ENCODE measurements at places on chromosomes 16 and 17.

DNA sequence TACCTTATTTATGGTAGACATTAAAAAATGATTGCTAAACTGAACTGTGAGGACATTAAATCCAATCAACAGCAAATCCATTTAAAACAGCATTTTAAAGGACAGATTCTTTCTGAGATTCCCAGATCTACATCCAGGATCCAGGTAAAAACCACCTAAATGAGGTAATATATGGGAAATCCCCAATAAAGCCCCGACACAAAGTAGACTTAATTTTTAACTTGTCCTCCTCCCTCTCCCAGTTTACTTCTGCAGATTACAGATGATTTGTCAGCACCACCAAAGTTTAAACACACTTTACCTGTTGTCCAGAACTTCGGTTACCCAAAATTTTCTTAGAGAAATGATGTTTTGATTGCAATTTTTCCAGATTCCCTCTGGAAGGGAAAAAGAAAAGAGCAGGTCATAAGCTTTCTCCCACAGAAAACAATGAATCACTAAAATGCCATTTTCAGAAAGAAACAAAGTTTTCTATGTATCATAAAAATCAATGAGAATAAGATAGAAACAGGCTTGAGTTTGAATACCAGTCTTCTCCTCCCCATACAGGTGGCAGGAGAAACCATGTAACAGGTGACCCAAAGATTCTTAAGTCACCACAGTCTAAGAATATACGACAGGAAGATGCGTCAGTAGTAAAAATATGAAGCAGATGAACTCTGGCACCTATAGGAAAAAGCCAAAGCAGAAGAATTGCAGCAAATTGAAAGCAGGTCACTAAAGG, 22.8 kb downstream of the GJC1 start:
- DNase-seq = no peak

- no peak for DNase-seq
Measured at GRCh38 chr17:75340631-75341030, 51.4 kb upstream of the SLC25A19 start.

GRCh38 chr17:47695429-47696376, 1.7 kb downstream of the TBKBP1 start:
- no peak for DNase-seq

DNA sequence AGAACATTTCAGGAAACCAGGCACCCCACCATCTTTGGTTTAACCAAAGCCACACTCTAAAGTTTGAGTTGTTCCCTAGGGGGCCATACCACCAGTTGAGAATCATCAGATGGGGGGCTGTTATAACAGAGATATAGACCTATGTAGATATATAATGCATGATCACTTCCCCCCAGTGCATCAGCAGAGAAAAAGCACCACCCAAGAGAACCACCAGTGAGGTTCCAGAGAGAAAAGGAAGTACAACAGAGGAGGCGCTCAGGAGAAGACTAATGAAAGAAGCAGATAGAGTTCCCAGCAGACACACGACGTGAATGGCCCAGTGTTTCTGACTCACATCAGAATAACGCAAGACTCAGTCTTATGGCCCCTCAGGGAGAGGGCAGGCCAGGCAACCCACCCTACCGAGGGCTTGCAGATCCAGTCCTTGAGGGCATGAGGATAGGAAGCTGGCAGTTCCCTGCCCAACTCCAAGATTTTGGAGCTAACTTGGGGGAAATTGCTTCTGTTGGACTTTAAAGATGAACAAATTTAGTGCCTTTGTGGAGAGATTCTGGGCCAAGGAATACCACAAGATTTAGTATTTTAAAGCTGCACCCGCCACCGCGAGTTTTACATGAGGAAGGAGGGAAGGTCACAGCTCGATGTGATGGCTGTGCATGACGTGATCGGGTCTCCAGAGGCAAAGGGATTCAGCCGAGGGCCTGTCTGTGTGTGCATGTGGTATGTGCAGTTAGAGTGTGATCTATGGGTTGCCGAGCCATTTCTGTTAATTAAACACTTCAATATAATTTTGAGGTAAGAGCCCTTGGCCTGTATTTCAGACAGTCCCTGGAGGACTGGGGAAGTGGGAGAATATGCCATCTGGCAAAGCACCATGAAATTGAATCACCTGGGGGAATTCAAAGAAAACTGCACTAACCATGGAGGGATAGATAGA, 53.1 kb downstream of the AIPL1 start:
- DNase-seq = no peak

- no peak for DNase-seq
Measured at GRCh38 chr16:28623172-28623711, 13.4 kb upstream of the SULT1A1 start.

GRCh38 chr17:62816282-62816839, 8.2 kb upstream of the MARCHF10 start:
- no peak for DNase-seq

DNA sequence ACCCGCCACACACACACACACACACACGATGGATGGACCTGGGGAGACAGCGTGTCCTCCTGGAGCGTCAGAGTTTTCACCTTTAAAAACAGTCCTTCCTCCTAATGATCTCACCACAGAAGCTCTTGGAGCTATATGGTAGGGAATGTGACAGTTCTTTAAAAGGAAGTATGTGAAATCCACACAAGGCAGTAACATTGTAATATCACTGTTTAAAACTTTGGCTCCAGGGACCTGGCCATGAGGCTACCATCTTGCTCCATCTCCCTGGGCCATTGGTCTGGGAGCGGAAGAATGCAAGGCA, 302.4 kb downstream of the SOX9 start:
- no peak for DNase-seq

DNA sequence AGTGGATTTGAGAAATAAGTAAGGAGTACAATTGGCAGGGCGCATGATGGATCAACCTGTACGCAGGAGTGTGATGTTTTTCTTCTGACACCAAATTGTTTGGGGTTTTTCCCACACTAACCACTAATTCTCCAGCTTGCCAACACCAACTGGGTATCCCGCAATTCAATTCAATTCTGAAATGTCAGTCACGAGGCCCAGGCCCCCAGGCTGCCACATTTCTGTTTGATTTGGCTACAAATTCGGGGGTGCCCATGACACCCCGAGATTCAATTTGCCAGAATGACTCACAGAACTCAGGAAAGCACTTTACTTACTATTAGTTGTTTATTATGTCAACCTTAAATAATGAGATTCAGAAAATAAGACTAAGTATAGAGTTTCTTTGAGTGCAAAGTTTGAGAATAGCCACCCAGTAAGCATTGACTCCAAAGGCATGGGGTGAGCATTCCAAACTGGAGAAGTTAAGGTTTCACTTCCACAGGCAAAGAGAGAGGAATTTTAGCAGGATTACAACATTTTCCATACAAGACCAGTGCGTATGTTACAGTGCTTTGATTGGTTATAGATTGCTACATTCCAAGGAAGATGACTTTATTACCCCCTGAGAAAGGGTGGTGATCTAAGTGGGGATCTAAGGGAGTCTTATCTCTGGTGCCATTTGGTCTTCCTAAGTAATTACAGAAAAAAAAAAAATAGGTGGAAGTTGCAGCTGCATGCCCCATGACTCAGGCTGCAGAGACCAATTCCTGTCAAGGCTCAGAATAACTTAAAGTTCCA, 11.5 kb downstream of the SLC46A1 start:
- no peak for DNase-seq

DNA sequence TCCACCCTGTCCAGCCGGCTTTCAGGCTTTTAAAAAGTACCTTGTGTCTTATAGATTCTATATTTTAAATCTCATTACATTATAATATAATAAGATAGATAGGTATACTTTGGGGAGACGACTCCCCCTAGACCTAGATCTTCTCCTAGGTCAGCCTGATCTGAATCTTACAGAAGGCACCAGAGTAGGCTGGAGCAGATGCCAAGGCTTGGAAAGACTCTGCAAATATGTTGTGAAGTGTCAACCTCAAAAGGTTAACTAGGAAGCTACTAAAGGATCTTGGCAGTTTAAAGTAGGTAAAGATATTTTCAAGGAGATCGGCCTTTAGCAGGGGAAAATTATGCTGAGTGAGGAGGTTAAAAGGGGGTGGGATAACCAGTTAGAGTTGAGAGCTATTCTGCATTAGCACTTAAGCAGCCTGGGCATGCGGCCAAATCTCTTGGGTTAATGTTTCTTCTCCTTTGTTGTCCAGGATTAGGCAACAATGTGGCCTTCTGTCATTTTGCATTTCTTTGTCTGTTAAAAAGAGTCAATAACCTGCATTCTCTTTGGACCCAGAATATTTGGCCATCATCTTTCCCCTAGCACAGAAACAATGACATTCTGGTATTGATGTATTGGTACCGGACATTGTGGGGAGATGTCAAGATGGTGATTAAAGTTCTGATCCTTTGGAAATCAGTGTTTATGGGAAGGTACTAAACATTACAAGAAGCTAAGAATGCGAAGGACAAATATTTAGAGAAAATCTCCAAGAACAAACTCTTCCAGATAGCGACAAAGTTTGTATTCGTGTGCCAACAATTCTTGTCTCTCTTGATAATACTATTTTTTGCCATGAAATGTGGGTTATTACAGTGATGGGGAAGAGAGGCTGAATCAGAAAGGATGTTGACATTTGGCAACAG, 51.2 kb upstream of the DHX40 start:
- DNase-seq = no peak

DNA sequence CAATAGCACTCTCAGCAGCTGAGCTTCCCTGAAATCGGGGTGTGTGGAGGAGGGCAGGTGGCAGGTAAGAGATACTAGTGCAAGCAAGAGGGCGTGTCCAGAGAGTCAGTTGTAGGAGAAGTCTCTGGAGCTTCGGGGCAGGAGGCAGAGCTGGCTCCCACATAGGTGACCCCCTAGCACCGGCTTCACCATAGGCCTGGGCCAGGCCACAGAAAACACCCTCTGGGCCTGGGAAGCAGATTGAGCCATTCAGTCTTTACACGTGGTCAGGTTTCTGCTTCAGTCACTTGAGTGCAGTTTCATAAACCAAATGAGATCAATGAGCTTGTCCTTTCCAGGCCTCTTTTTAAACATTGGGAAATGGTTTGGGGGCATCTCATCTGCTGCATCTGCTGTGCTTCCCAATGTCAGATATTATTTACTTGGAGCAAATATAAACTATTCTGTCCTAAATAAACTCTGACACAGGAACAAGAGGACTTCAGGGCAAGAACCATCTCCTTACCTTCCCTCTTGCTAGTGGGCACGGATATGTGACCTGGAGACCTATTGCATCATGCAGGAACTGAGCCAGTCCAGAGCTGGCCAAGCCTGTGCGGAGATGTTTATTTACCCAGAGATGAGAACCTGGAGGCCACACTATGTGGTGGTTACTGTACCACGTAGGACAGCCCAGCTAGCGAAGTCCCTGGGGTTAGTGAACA, 16.1 kb downstream of the CCR7 start:
- DNase-seq = no peak

DNA sequence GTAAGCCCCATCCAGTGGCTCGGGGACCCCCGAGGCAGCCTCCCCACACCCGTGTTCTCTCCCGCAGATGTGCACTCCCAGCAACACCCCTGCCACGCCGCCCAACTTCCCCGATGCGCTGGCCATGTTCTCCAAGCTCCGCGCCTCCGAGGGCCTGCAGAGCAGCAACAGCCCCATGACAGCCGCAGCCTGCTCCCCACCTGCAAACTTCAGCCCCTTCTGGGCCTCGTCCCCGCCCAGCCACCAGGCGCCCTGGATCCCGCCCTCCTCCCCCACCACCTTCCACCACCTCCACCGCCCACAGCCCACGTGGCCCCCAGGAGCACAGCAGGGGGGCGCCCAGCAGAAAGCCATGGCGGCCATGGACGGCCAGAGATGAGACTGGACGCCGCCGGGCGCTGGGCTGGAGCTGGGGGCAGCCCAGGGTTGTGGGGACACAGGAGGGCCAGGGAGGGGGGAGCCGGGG, 5.0 kb downstream of the UBALD2 start:
- no peak for DNase-seq

- no peak for DNase-seq
Measured at GRCh38 chr17:81057079-81057730, 22.3 kb downstream of the BAIAP2 start.

DNA sequence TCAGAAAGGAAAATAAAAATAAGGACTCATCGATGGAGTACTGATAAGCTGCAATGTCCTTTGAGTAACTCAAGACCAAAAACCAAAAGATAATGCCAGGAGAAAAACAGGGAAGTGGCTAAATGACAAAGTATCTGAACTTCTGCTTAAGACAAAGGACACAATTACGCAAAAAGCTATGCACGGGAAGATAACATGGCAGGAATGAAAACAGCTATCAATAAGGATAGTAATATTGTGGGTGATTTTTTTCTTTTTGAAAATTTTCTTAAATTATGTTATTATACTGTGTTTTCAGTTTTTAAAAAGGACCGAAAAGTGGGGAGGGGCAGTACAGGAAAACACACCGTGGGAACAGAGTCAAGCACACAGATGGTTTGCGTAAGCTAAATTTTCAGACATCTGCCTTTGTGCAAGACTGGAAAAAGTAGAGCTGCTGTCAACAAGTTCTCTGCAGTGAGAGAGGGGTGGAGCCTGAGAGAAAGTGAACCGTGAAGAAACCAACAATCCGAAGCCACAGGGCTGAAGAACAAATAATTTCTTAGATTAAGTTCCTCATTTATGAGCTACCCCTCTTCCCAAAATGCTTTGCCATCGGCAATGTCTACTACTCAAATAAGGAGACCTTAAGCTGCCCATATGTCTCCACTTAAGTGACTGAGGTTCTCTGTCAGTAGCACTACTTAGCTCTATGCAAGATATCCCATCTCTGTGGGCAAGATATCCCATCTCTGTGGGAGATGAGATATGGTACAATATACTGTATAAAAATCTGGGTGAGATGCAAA, 99.9 kb upstream of the CORO6 start:
- DNase-seq = peak; percentile 7

DNA sequence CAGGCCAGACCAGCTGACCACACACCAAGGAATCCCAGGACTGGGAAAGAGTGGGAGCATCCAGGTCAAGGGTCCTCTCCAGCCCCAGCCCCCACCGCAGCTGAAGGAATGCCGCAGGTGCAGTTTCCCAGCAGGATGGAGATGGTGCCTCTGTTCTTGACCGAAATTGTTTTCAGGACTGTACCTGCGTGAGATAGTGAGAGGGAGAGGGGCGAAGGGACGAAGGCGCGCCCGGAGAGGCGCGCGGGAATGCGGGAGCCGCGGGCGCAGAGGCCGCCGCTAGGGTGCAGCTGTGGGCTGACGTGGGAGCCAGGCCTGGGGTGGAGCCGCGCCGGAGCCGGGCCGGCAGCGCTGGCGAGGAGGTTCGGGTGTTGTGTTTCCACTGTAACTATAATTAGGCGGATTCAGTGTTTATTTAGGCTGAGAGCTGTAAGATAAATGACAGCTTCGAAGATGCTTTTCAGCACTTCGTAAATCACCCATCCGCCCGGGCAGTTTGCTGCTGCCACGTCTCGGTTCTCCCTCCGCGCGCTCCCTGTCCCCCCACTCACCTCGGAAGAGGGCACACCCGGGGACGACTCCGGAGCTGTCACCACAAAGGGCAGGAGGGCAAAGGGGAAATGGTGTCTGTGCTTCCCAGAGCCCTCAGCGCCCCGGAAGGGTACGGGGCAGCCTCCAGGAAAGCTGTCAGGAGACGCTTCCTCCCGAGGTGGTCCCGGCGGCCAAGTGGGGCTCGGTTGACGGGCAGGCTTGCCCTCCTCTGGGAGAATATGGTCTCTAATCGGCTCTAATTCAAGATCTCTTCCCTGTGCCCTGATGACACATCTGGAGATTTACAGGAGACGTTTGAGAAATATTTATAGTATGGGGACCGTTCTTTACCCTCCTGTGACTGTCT, 38.2 kb downstream of the HOXB1 start:
- DNase-seq = peak; percentile 44

All from effector memory CD4-positive, alpha-beta T cell (primary cell).